ENCODE measurements at places on chromosomes 11 and 22. TPM values are rescaled to one million over a fixed set of nuclear protein-coding genes. Genes with fewer than 3 reads are reported as not detected.

Gene CDC42EP2
- total RNA-seq, result 16.3 TPM

Gene MUC5AC
- 1.8 TPM for total RNA-seq

Gene ATG2A
- total RNA-seq, result 19.8 TPM

Gene POU2AF3
- total RNA-seq, result 1.4 TPM

All from A549 treated with Hydrocortisone at 1 μM for 4 hours (cell line).